ENCODE measurements at places on chromosomes 13 and 19.

DNA sequence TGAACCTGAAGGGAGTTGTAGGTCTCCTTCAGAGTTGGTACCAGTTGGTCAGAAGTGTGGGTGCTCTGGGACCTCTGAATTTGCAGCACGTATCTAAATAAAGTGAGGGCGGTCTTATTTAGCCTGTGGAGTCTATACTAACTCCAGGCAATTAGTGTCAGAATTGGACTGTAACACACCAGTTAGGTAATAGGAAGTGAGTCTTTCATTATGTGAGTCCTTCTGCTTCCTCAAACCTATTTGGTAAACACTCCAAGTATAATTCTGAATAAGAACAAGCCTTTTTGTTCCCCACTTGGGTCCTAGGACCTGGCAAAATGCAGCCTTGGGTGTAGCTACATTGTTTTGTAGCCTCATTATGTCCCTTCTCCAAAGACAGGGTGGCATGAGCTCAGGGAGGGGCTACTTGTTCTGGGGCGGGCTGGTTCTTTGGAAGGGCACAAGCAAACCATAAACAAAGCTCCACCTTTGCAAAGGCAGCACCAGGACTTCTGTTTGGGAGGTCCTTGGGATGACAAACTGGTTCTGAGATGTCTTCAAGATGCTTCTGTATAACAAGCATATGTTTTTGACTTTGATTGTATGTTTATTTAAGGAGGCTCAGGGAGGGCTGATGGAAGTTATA, 418.0 kb downstream of the ZNF536 start:
- DNase-seq: no peak

DNA sequence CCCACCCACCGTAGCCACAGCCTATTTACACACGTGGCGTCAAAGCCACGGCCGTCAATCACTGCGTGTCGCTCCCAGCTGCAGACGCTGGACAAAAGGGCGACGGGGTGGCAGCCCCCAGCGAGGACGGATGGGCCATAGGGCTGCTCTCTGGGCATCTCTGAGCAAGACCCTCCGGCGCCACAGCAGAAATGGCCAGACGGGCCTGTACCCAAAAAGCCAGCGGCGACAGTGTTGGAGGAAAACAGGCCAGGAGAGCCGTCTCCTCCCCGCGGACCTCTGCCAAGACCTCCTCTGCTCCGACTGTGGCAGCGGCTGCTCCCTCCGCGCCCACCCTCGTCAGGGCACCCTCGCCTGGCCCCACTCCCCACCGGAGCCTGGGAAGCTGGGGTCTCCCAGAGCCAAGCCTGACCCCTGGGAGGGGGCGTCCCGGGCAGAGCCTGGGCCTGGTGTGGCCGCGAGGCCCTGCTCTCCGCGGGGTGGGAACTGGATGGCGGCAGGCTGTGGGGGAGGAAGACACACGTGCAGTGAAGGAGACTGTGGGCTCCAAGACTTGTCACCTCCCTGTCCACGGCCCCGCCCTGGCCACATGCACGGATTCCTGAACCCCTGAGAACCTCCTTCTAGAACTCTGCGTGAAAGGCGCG, 2.7 kb downstream of the C2CD4C start:
- no peak for DNase-seq

- DNase-seq: no peak
Observed at GRCh38 chr19:45161738-45162607, 1.2 kb upstream of the NKPD1 start.

DNA sequence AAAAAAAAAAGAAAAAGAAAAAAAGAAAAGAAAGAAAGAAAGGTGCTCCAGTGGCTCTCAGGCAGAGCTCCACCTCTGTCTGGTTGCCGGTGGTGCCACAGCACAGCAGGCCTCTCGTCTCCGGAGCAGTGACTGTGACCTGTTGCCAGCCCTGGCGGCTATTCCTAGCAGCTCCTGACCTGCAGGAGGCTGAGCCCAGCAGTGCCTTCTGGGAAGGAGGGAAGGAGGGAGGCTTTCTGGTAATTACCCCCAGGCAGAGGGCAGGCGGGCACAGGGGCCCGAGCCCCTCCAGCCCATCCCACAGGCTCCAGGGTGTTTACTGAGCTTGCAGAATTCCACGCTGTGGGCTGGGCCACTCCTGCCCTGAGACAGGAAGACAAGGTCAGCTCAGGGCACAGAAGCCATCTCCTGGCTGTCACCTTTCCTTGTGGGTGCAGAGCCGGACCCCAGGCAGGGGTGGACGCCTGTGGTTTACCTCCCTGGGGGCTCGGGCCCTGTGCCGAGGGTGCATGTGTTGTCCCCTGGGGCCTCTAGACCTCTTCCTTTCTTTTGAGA, 77.9 kb downstream of the GNG7 start:
- no peak for DNase-seq

DNA sequence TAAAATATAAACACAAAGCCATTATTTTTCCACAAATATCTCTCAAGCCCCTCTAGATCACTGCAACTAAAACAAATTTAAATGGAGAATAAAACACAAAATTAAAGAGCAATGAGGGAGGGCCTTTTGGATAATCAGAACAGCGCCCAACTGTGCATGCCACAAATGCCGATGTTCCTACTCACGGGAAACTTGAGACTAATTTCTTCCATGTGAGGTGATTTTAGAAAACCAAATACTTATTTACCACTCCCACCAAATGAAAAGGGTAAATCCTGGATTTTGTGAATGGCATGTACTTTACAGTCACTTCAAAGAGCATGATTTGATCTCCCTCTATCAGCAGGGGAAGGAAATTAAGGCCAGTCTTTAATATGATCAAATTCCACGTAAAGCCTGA, 74.8 kb downstream of the SLC7A1 start:
- DNase-seq: no peak

DNA sequence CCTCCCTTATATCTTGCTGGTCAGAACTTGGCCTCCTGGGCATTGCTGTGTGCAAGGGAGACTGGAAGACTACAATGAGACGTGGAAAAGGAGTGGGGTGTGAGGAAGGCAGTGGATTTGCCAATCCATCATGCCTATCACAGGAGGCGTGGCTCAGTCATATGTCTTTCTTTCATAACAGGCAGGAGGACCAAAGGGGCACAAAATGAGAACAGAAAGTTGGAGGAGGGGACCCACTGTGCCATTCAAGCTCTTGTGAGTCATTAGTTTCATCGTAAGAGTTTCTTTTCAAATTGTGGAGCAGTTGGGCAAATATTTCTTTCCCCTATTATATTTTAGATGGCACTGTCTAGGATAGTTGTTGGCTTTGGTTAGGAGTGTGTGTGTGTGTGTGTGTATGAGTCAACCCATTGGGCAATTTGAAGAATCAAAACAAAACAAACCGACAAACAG, 471.5 kb downstream of the TSHZ3 start:
- DNase-seq: no peak

DNA sequence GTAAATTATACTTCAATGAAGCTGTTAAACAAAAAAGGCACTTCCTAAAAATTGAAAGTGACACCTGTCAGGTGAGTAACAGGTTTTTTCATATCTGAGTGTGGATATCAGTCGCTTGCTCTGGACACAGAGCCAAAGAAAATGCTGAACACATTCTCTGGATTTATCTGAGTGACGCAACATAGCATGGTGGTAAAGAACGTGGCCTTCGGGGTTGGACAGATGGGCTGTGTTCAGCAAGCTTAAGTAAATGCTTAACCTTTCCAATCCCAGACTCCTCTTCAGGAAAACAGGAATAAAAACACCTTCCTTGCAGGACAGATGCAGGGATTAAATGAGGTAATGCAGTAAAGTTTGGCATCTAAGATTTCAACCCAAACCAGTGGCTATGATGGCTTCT, 132.0 kb downstream of the FOXO1 start:
- DNase-seq: no peak

- DNase-seq: no peak
Observed at GRCh38 chr19:3683405-3684053, 16.7 kb downstream of the PIP5K1C start.

DNA sequence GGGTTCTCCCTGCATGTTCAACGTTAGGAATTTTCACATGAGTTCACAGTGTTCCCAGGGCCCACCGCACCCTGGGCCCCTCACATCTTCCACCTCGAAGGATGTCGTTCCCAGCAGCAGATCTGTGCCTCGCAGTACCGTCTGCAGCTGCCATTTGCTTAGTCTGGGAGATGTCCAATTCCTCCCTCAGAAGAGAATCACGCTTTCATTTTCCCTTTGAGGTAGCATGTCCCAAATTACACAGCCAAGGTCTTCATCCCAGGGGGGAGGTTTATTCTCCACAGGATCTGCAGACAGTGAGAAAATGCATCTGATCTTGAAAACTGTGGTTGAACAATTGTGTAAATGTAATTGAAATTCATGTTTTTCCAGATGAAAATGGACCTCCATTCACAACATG, 150.2 kb downstream of the DCT start:
- DNase-seq: no peak

DNA sequence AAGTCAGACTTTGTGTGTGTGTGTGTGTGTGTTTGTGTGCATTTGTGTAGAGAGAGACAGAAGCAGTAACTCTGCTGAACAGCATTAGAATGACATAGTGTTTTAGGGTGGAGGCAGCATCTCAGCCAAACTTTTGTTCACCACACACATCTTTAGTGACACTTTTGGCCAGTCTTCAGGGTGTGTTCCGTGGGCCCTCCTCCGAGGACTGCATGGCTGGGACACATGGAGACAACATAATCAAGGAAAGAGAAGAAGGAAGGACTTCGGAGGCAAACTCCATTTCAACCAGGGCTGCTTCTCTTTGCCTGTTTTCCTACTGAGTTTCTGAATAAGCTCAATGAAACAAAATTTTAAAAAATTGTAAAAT, 205.1 kb downstream of the LHFPL6 start:
- DNase-seq: no peak
